ENCODE measurements at places on chromosomes 3 and 15. TPM values are rescaled to one million over a fixed set of nuclear protein-coding genes. Genes with fewer than 3 reads are reported as not detected.

Gene GABRA5
- total RNA-seq: not detected

Gene ASB14
- not detected for total RNA-seq

Gene OGG1
- total RNA-seq: 27.0 TPM

Gene PPP1R14D
- not detected for total RNA-seq

Gene CNTN3
- total RNA-seq: 0.68 TPM

Gene PPP4R2
- total RNA-seq: 156 TPM

Gene CELF6
- total RNA-seq: 0.21 TPM

Gene EPHA3
- total RNA-seq: 0.14 TPM

Gene FGF12
- 0.14 TPM for total RNA-seq

Gene PPP2R3A
- total RNA-seq: 12.0 TPM

Gene SELENOT
- 162 TPM for total RNA-seq

Gene CLN6
- total RNA-seq: 7.5 TPM

Gene TLR9
- total RNA-seq: 0.07 TPM

Gene VIPR1
- total RNA-seq: 6.2 TPM

Gene CFAP92
- total RNA-seq: 0.36 TPM

Gene HIGD1A
- total RNA-seq: 234 TPM

Gene TNFSF10
- 191 TPM for total RNA-seq

Gene PRKCI
- 92.3 TPM for total RNA-seq

Gene SKOR1
- total RNA-seq: under 0.01 TPM

Gene CASR
- total RNA-seq: not detected

Gene CRYBG3
- total RNA-seq: 32.2 TPM

Gene FOXB1
- not detected for total RNA-seq

Gene PROS1
- 19.1 TPM for total RNA-seq

Gene CHRM5
- total RNA-seq: not detected

Gene FBLN2
- total RNA-seq: 1.4 TPM

Gene PLS1
- total RNA-seq: 25.1 TPM

Gene SIN3A
- 20.5 TPM for total RNA-seq

Gene MAP6D1
- total RNA-seq: 0.68 TPM

Gene PLSCR5
- not detected for total RNA-seq

Gene ZNF501
- total RNA-seq: 8.2 TPM

Gene PRRT3
- total RNA-seq: 0.34 TPM

Gene DAZL
- not detected for total RNA-seq

Gene ITIH1
- not detected for total RNA-seq

Gene PRTG
- under 0.01 TPM for total RNA-seq

Gene MUC13
- total RNA-seq: not detected

Gene SLC51A
- total RNA-seq: not detected

Gene AZI2
- total RNA-seq: 183 TPM

Gene CIP2A
- 1.4 TPM for total RNA-seq

Gene HTR3E
- not detected for total RNA-seq

Gene DUOXA2
- not detected for total RNA-seq

Gene SLC35G2
- 5.8 TPM for total RNA-seq

Gene ZNF660
- 0.34 TPM for total RNA-seq

Gene CAV3
- total RNA-seq: not detected

Data from nasal cavity respiratory epithelium epithelial cell of viscerocranial mucosa (primary cell).